ENCODE measurements at places on chromosomes 11 and 22. TPM values are rescaled to one million over a fixed set of nuclear protein-coding genes. Genes with fewer than 3 reads are reported as not detected.

DNA sequence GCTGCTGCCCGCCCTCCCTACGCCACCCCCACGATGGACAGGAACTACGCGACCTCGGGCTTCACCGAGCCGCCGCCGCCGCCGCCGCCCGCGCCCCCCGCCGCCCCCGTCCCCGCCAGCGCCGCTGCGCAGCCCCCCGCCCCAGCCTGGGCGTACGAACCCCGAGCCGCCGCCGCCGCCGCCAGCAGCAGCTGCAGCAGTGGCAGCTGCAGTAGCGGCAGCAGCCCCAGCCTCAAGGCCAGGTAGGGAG lies 407 bp downstream of the QSER1 start:
- H3K36me3 ChIP-seq: no peaks in the 10 kb centered on the region
- H3K4me3 ChIP-seq: no peak overlapping the region
- H3K27ac ChIP-seq: peak overlapping the region; percentile 77
- H3K27me3 ChIP-seq: no peaks in the 10 kb centered on the region

Gene KRTAP5-3
- polyA plus RNA-seq: not detected

GRCh38 chr11:79447038-79447786 lies 6.4 kb upstream of the TENM4 start:
- H3K36me3 ChIP-seq: no peaks in the 10 kb centered on the region
- H3K27ac ChIP-seq: no peak overlapping the region

Gene OR5B2
- not detected for polyA plus RNA-seq

DNA sequence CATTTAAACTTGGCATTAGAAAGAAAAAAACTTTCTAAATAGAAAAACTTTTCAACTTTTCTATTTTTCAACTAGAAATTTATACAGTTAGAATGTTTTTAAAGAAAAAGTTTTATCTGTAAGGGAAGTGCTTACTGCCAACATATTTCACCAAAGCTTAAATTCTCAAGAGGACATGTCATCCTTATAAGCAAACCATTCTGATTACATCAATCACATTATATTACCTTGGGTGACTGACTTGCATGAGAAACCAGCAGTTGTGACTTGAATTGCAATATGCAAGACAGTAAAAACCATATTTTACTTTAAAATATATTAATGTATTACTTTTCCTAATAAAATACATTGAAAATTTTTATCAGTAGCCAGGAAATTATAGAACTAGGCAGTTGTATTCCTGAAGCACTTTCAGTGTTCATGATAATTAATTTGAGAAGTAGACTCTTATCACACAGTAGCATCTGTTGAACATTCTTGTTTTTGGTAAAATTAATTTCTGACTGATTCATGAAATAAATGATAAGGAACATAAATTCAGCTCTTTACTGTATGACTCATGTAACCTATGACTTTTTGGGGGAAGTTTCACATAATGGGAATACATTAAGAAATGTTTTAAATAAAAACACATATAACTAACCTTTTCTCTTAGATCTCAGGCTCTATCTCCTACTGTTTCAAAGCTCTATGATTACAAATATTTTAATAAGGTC lies 345.0 kb upstream of the CCDC179 start:
- H3K27me3 ChIP-seq: no peaks in the 10 kb centered on the region
- no peaks in the 10 kb centered on the region for H3K36me3 ChIP-seq
- no peak for DNase-seq
- H3K27ac ChIP-seq: no peak overlapping the region
- no peak overlapping the region for H3K4me3 ChIP-seq

DNA sequence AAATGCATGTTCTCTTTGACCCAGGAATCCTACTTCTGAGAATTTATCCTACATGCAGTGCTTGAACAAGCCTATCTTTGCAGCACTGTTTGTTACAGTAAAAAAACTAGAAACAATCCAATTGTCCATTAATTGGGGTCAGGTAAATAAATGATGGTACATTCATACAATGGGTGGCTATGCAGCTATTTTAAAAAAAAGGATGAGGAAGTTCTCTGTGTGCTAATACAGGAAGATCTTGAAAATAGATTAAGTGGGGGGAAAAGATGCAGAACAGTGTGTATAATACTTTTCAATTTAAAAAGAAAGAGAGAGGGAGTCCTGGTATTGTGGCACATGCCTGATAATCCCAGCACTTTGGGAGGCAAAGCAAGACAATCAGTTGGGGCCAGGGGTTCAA lies 9.5 kb upstream of the CREB3L1 start:
- H3K4me3 ChIP-seq: no peak overlapping the region
- no peak overlapping the region for H3K27ac ChIP-seq
- no peaks in the 10 kb centered on the region for H3K36me3 ChIP-seq
- no peak for DNase-seq
- H3K4me1 ChIP-seq: no peaks in the 10 kb centered on the region
- H3K27me3 ChIP-seq: no peaks in the 10 kb centered on the region
